ENCODE measurements at places on chromosomes 16 and 17.

DNA sequence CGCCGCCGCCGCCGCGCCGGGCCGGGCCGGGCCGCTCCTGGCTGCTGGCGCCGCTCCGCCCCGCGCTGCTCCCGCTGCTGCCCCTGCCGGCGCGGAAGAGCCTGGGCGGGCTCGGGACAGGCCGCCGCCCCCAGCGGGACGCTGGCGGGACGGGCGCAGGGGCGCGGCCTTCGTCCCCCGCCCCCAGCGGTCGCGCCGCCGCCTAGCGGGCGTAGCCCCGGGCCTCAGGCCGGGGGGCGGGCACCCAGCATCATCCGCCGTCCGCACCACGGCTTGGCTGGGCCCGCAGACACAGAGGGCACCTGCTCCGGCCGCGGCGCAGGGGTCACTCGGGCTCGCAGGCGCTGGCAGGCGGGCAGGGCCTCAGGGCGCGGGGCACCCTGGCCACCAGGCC is at the start of gene AMFR:
Gene AMFR, minus strand, starts transcription at position 107 of the 394 bp plus-strand sequence. CDS start 218 bp downstream, outside the sequence.
- DNase-seq = no peak

DNA sequence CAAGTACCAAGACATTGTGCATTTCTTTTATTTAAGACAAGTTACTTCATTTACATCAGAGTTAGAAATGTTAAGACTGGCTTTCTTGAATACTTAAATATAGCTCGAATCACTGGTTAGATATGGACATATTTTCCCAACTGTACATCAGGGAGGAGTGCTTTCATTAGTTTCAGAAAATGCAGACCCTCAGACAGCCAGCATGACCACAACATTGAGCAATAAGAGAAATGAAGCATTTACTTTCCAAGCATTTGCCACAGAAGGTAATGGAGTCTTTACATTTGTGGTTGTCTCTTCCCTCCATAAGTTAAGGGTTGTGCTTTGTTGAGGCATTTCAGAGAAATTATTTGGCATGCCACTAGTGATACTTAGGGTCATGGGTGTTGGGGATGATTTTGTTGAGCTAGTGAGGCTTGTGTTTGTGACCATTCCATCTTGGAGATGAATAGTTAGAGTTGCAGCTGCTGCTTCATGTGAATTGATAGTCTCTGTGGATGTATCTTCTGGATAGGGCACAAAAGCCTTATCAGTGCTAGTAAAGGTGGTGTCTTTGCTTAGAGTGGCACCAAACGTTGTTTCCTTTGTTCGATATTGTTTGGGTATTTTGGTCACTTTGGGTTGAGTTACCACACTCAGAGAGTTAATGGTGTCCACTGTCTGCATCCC is 2.1 kb downstream of the OMG start:
- DNase-seq = no peak

GRCh38 chr17:64992325-64992802 is 64.2 kb downstream of the GNA13 start:
- no peak for DNase-seq

DNA sequence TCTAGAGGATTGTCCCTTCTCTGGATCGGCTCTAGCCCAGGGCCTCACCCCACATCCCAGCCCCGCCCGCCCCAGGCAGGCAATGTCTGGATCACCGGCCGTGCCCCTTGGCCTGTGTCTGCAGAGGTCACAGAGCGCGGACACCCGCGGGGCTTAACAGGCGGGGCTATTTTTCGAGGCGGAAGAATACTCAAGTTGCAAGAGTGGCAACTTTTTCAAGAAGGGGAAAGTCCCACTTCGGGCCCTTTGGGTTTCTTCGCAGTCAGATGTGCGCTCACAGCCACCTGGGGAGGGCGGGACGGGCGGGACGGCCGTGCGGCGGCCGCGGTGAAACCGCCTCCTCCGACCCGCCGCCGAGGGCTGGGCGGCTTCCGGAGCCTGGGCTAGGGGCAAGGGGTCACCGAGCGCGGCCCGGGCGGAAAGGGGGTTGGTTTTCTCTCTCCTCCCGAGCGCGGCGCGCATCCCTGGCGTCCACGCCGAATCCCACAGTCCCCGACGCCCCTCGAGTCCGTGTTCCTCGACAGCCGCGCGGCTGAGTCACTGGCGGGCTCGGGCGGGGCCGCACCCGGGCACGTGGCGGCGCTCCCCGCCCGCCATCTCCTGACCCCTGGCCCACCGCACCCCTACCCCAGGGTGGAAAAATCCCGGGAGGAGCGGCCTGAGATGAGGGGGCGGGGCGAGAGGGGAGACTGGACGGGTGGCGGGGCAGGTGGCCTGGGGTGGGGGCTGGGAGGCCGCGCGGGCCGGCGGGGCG is 1.2 kb upstream of the PFN1 start:
- peak; percentile 90 for DNase-seq

DNA sequence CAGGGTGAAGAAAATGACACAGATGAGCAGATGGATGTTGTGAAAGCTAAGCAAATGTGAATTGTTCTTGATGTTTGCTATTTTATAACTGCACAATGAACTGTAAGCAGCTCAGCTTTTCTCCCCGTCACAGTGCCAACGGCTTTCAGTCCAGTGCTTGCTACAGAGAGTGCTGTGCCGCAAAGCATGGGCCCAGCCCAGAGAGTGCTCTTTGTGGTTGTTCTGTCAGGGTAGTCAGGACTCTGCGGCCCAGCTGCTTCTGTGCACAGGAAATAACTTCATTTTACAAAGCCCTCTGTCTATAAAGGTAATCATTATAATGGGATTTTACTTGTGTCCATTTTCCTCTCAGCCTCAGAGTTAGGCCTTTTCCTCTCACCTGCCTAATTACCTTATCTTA is 39.1 kb downstream of the CDRT15 start:
- no peak for DNase-seq

- DNase-seq = peak; percentile 60
These were observed 503 bp downstream of the C16orf54 start for GRCh38 chr16:29745121-29745852.

DNA sequence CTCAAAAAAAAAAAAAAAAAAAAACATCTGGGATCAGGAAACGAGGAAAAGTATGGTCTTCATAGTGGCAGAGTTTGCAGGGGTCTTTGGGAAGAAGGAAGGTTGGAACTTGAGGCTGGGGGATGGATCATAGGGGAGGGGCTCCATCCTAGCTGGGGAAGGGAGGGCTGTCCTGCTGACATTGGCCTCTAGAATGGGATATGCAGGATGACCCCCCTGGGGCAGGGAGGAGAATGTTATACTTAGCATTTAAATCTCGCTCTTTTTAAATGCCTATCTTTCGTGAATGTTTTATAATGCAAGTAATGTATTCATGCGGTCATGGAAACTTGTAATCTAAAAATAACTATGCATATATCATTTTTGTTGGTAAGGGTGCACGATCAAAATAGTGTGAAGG is 33.2 kb downstream of the TMEM235 start:
- no peak for DNase-seq

- DNase-seq = no peak
These were observed 2.4 kb downstream of the ACTG1 start for GRCh38 chr17:81509972-81510784.

- no peak for DNase-seq
These were observed 21.9 kb downstream of the NME3 start for GRCh38 chr16:1749152-1750117.

DNA sequence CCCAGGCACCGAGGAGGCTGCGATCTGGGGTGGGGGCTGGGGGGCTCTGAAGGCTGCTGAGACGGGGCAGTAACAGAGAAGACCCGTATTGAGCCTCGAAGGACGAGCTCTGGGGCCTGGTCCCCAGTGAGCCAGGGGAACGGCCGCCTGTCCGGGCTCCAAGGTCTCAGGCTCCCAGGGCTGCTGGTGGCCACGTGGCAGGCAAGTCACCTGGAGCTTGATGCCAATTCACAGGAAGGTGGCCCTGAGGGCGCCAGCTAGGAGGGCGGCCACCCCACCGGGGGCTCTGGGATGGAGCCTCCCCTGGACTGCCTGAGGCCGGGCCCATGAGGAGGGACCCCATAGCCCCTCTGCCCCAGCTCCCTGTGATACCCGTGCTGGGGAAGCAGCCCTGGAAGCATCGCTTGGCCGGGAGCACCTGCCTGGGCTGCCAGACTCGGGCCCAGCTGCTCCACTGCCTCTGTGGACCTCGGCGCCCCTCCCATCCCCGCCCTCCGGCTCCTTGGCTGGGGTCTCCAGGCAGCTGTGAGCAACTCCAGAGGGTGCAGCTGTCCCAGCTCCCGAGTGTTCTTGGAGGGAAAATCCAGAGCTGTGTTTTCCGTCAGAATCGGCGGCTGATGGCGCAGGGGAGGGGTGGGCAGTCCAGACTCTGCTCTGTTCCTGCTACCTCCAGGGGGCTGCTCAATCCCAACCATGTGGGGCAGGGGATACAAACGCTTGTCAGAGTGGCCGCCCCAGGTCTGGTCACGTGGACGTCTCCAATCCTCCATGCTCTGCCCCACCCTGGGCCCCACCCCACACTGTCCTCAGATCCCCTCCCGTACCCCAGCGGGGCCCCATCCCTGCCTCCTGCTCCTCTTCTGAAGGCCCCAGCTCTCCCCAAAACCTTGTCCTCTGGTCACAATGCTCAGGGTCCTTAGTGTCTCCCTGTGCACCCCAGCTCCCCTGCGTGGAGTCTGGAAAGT is 67.2 kb upstream of the GNG13 start:
- no peak for DNase-seq
